ENCODE measurements at places on chromosomes 1 and 21.

- DNase-seq: no peak
Measured at GRCh38 chr1:217014066-217014465, 290.8 kb upstream of the ESRRG start.

GRCh38 chr1:157166590-157166989 is 28.4 kb upstream of the ETV3 start:
- DNase-seq: no peak

- peak; percentile 59 for DNase-seq
Measured at GRCh38 chr1:3491291-3492246, 37.1 kb downstream of the ARHGEF16 start.

DNA sequence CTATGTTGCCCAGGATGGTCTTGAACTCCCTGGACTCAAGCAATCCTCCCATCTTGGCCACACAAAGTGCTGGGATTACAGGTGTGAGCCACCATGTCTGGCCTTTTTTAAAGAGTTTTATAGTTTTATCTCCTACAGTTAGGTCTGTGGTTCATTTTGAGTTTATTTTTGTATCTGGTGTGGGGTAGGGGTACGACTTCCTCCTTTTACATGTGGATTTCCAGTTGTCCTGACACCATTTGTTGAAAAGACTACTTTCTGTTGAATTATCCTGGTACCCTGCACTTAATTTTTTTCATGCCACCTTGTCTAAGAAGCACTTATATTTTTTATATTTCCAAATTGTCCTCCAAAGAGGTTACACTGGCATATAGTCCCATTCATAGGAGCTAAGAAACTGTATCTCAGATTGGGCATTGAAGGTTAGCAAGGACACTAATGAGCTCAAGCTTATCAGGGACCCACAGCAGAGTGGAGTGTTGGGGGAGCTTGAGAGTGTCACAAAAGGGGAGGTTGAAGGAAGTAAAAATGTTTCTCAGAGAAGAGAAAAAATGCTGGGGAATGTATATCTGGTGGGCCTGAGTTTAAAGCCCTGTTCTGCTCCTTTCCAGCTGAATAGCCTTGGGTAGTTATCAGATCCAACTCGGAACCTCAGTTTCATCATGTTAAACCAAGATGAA is 23.4 kb upstream of the MEF2D start:
- no peak for DNase-seq

GRCh38 chr1:234549447-234550021 is 60.4 kb downstream of the IRF2BP2 start:
- DNase-seq: no peak

DNA sequence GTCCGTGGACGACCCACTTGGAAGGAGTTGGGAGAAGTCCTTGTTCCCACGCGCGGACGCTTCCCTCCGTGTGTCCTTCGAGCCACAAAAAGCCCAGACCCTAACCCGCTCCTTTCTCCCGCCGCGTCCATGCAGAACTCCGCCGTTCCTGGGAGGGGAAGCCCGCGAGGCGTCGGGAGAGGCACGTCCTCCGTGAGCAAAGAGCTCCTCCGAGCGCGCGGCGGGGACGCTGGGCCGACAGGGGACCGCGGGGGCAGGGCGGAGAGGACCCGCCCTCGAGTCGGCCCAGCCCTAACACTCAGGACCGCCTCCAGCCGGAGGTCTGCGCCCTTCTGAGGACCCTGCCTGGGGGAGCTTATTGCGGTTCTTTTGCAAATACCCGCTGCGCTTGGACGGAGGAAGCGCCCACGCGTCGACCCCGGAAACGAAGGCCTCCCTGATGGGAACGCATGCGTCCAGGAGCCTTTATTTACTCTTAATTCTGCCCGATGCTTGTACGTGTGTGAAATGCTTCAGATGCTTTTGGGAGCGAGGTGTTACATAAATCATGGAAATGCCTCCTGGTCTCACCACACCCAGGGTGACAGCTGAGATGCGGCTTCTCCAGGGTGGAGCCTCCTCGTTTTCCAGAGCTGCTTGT is 32.4 kb downstream of the PRMT2 start:
- DNase-seq: no peak

GRCh38 chr1:229561141-229561540 is 2.6 kb upstream of the ABCB10 start:
- no peak for DNase-seq

DNA sequence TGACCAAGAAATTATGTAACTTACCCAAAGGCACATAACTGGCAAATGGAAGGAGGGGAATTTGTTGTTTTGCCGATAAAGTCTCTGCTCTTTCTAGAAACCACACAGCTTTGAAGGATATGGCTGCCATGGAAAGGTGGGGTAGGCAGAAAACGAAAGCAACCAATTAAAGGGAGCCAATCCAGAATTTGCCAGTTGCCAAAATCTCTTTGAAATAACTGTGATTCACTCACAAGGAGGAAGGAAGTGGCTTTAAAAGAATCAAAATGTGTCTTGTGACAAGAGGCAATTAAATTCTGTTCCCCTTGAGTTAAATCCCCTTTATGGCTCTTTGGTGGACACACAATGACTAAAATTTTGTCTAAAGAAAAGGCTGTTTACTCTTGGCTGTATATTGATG is 61.2 kb upstream of the CCDC190 start:
- DNase-seq: no peak

DNA sequence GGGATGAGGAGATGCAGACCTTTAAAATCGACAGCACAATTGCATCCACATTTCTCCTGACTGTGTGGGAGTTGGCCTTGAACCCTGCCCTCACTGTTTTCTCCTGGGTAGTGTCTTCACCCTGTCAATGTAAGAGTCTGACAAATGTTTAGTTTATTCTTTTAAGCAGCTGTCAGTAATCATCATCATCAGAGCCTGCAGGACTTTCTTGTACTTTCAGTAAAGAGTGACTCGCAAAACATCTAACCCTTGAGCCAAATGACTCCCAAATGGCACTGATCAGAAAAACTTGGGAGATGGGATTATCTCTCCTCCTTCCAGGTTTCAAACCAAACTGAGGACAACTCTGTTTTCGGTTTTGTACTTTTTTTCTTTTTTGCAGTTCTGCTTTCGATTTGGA is 460.2 kb downstream of the KIF26B start:
- DNase-seq: no peak

GRCh38 chr1:1118876-1119220 is 3.0 kb upstream of the C1orf159 start:
- DNase-seq: no peak

DNA sequence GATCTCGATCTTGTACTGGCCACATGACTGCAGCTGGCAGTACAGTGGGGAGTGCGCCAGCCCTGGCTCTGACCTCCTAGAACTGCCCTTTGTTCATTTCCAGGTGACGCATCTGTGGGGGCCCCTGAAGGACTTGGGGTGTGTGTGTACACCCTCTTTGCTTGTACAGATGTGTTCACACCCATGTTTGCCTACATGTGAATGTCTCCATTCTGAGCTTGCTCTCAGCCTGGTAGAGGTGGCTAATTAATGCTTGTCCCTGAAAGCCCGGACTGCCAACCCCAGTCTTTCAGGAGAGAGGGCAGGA is 19.8 kb downstream of the TNFRSF1B start:
- DNase-seq: no peak

DNA sequence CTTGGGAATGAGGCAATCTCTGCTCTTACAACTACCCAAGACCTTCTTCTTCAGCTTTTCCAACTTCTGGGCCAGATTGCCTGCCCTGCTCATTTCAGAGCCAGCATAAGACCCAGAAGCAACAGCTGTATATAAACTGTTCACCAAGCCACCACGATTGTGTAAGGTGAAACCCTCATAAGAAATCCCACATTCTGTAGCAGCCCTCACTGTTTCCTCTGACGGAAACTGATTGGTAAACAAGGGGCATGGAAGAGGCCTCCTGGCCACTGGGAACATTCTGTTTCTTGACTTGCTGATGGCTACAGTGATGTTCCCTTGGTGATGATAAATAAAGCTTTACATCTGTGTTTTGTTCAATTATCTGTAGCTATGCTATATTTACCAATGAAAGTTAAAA is 39.7 kb upstream of the EXO1 start:
- DNase-seq: no peak

DNA sequence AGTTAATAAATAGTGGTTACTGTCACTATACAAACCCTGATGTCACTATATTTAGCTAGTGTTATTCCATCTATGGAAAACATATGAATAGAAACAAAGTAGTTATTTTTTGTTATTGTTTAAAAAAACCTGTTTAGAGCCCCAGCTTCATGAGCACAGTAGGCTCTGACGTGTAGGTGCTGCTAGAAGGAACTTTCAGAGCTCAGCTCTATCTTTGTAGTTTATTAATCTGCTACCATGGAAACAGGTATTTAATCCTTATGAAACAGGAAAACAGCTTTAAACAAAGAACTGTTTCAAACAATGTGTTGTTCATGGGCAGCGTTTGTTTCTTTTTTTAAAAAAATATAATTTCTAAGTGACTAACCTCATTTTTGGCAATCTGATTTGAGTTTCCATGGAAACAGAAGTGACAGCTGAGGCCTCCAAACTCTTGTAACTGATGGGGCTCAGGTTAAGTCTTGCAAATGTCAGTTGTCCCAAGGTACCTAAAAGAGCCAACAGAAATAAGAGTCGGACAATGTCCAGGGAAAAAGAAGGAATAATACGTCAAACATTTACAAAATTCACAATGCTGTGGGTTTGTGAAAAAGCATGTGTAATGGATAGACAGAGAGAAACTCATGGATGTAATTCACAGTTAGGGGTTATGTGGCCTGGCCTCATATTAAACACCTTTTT is 162.0 kb upstream of the C21orf91 start:
- DNase-seq: no peak

DNA sequence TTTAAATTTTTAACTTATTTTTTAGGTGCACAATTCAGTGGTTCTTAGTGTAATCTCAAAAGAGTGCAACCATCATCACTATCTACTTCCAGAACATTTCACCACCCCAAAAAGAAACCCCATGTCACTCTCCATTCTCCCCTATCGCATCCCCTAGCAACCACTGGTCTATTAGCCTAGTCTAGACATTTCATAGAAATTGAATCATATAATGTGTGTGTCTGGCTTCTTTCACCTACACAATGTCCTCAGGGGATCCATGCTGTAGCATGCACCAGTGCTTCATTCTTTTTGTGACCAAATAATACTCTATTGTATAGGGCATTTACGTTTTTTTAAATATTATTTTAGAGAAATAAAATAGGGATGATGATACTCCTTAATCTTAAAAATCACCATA is 64.7 kb downstream of the JAK1 start:
- DNase-seq: no peak

- DNase-seq: no peak
Measured at GRCh38 chr1:31744165-31744888, 19.8 kb downstream of the ADGRB2 start.

DNA sequence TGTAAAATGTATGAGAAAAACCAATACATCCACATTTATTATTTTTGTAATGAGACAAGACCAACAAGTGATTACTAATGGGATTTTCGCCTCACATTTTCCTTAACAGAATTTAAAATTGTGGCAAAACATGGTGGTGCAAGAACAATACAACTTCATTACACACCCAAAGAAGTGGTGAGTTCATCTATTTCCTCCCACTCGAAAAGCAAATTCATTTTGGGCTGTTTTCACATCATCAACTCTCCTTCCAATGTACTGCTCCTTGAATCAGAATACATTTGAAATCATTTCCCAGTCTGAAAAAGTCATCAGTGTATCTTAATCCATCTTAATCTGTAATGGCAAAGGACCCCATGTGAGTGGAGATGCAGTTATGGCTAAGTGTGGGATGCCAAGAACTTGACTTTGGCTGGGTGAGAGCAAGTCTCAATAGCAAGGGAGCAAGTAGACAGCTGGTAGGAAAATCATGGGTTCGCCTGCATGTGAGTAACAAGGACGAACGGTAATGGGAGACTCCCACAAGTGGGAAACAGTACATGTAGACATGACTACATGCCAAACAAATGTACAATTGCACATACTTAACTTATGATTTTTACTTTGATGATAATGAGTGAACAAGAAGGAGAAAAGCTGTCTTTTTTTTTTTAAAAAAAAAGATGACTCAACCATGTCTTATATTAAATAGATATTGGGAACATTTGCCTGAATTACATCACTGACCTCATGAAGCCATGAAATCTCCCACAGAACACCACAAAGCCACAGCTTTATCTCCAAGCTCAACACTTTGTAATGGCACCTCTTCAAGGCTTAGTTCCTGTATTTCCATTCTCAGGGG is 46.0 kb downstream of the RUNX1 start:
- DNase-seq: no peak

DNA sequence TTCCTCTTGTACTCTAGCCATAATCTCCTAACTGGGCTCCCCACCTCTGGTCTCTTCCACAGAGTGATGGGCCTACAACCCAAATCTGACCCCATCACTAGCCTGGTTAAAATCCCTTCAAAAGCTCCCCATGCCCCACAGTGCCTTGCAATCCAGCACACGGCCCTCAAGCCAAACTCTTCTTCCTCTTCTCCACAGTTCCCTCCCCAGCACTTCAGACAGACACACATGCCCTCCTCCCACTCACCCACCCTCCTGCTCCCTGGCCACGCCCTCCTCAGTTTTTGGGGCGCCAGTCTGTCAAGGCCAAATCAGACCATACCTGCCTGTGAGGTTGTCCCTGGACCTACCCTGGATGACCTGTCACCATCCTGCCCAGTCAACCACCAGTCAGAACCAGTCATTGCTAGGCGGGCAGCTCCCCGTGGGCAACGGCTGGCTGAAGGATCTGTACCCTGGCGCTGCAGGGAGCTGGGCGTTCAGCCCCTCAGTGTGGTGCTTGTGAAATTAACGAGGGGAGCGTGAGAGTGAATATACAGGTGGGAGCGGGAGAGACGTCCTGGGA is 753 bp downstream of the C1orf210 start:
- DNase-seq: no peak

DNA sequence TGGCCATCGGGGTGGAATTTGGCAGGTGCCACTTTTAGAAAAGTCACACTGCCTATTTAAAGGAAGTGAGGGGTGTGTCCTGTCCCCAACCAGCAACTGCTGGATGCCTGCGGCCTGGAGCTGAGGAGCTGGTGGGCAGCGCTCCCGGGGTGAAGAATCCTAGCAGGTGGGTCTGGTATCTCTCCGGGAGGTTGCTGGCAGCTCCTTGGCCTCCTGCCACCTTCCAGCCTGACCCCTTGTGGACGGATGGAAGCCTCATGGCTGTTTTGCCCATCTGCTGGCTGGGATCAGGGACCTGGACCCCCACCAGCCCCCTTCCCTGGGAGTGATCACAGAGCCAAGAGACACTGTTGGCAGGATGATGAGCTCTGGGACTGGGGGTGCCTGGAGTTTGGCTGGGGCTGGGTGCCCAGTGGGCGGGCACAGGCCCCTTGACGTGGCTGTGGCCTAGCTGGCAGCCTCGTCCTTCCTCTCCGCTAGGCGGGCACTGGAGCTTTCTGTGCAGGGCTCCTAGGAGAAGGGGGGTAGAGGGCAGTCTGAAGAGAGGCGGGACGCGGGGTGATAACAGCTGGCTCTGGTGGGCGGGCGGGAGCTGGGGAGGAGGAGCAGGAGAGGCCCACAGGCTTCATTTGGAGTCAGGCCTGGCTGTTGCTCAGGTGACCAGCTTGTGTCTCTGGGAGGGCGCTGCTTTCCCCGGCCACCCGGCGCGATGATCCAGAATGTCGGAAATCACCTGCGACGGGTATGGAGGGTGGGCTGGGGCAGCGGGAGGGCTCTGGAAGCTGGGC is at the start of gene ACOT11:
ACOT11 (plus strand) TSS at position 628 of the 788 bp plus-strand sequence; CDS start at position 710, 82 bp downstream.
- DNase-seq: no peak

GRCh38 chr1:147798731-147799130 is 38.3 kb upstream of the GJA5 start:
- no peak for DNase-seq

GRCh38 chr1:247335882-247336281 is 4.2 kb upstream of the ZNF496 start:
- DNase-seq: no peak

GRCh38 chr1:210061992-210062391 is 124.0 kb downstream of the SYT14 start:
- DNase-seq: no peak

Measured in activated gamma-delta T cell (primary cell).